ENCODE measurements at places on chromosomes 13 and 19.

DNA sequence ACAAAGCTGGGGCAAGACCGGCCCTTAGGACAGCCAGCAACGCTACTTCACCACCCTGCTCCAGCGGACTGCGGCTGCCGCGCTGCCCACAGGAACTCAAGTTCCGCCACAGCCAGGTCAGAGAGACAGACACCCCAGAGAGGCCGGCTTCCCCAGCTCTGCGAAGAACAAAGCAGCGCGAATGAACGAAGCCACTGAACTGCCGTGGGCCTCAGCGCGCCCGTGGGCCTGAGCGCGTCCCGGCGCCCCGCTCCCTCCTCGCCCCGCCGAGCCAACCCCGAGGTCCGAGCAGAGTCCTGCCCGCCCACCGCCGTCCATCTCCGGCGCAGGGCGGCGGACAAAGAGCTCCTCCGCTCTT is 158.4 kb downstream of the RNF17 start:
- no peak for DNase-seq

- no peak for DNase-seq
These were observed 4.5 kb upstream of the ZNF554 start for GRCh38 chr19:2815191-2815614.

GRCh38 chr19:7729831-7730285 is 2.1 kb downstream of the CLEC4G start:
- peak; percentile 42 for DNase-seq

GRCh38 chr13:85575110-85575509 is 224.1 kb downstream of the SLITRK6 start:
- DNase-seq = no peak

DNA sequence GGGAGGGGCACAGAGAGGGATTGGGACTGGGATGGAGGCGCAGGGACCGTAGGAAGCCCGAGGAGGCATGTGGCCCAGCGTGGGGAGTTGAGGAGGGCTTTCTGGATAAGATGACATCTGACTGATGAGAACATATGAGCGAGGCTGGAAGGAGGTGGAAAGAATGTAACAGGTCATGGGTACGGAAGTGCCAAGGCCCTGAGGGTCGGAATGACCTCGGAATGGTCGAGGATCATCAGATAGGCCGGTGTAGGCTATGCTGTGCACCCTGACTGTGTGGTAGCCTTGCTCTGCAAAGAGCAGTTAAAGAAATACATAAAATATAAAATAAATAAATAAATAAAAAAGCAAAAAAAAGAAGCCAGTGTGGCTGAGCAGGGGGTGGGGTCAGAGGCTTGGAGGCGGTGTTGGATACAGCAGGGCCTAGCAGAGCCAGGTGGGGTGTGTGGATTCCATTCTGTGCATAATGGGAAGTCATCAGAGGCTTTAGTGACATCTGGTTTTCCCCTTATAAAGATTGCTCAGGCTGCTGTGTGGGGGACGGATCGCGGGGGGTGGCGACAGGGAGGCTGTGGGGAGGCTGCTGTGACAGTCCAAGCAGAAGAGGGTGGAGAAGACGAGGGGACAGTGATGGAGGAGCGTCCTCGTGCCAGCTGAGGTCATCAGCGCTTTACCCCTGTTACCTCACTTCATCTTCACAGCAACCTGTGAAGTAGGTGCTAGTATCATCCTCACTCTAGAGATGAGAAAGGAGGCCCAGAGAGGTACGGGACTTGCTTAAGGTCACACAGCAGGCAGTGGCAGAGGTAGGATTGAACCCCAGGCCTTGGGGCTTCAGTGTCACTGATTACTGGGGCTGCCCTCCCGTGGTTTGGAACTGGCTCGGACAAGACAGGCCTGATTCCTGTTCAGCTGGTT is 5.0 kb downstream of the PAK4 start:
- no peak for DNase-seq

Measured in CD8-positive, alpha-beta T cell (primary cell).